Stimulated activated naive CD8-positive, alpha-beta T cell treated with anti-CD3 and anti-CD28 coated beads, Interleukin-15, amount 100 ng/mL, for 72 hours (primary cell): ENCODE measurements at places on chromosomes 11 and 22.
A peak's percentile ranks its signal among the peaks of the same experiment; 100 is the strongest.

- no peak for DNase-seq
Measured at GRCh38 chr11:110857892-110858546, 145.8 kb upstream of the ARHGAP20 start.

DNA sequence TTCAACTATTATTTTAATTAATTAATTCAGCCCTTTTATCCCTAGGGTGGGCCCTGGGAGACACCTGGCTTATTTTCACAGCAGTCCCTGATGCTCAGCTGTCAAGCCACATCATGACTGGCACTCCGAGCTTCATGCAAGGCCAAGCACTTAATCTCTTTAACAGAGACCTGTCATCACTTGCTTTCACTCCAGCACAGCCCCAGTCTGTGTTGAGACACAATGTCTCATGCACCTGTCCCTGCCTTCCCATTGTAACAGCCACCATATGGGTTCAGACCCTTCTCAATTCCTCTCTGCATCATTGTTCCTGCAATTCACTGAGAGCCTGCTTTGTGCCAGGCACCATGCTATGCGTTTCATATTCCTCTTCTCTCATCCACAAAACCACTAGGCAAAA is 222.2 kb upstream of the TENM4 start:
- DNase-seq: no peak

- DNase-seq: no peak
Measured at GRCh38 chr11:128158860-128159259, 428.5 kb downstream of the ETS1 start.

- DNase-seq: no peak
Measured at GRCh38 chr22:26168939-26169314, 335 bp upstream of the SEZ6L start.

DNA sequence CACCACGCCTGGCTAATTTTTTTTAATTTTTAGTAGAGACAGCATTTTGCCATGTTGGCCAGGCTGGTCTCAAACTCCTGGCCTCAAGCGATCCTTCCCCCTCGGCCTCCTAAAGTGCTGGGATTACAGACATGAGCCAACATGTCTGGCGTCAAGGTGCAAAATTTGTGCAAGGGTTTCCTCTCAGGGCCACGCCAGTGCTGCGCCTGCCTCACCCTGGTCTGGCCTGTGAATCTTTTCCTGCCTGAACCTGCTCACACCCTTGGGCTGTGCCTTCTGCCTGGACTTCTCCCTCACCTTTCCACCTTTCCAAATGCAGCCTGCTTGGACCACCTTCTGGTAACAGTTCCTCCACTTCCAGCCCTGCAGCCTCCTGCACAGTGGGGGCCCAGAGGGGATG is 43.4 kb downstream of the MCM5 start:
- DNase-seq: no peak

DNA sequence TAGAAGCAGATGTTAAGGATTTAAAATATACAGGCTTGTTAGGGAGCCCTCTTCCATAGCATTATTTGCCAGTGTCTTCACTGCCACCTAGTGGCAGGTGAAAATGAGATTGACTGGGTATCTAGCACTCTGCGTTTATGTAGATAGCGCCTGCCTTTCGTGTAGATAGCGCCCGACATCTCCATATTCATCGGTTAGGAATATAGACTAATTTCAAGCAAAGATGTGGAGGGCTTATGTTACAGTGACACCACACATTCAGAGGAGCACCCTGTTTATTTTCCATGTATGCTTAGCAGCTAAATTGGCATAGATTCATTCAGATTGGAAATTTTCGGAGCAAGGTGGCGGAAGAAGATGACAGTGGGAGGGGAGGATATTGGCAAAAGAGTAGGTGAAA is 72.0 kb downstream of the SLC5A12 start:
- peak; percentile 5 for DNase-seq
